NCI-H1694 (cell line): ENCODE measurements at places on chromosomes 5 and 9.

- peak; percentile 7 for DNase-seq
Measured at GRCh38 chr5:96433066-96433447, at the start of gene PCSK1. TSS of gene PCSK1 (minus strand) at chr5:96433248. CDS start at chr5:96433042, 206 bp downstream.

- DNase-seq, result peak; percentile 64
Measured at GRCh38 chr9:95494022-95494415, 22.8 kb downstream of the PTCH1 start.

DNA sequence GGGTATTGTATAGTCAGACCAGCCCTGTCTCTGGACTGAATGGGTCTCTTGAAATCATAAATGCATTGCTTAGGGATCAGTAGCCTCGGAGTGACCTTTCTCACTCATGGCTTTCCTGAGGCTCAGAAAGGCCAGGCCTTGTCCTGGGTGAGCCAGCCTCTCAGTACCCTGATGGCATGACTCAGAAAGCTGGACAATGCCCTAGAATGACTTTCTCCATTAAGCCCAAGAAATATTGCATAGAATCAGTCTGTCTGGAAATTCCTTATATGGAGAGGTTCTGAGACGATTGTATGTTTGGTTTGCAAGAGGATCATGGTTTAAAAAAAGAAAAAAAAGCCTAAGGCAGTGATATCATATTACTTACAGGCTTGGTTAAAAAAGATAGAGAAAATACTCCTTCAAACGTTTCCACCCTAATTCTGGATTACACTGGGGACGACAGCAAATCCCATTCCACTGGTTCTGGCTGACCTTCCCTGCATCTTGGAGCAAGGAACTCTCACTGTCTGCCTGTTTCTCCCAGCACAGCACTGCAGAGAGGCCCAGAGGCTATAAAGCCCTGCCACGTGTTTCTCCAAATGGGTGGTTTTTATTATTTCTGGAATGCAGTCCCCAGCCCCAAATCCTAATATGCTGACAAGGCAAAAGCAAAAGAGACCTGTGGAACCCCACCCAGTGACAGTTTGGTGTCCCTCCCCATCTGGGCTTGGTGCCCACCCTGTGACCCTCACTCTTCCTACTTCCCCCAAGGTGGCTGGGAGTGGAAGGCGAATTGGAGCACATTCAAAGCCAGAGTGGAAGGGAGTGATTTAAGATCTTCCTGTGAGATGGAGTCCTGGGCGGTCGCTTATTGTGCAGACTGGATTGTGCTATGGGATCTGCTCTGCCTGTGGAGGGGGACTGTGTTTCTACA lies 34.4 kb downstream of the MAP1B start:
- no peak for DNase-seq

GRCh38 chr5:28355831-28356230 lies 1317.4 kb upstream of the CDH9 start:
- DNase-seq, result no peak

DNA sequence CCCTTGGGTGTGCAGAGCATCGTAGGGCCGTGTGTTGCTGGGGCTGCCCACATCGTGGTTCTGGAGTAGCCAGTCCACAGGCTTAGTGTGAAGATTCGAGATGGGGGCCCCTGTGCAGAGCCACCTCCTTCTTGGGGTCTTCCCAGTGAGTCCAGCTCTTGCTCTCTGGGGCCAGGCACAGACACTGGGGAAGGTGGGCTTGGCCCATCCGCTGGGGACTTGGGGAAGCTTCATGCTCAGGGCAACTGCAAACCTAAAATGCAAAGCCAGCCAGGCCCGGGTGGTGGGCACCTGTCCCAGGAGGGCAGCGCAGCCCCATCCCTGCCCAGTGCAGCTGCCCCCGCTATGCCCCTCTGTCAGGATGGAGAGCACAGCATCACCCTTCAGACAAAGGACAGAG lies 46.4 kb upstream of the LRRC14B start:
- DNase-seq, result no peak

DNA sequence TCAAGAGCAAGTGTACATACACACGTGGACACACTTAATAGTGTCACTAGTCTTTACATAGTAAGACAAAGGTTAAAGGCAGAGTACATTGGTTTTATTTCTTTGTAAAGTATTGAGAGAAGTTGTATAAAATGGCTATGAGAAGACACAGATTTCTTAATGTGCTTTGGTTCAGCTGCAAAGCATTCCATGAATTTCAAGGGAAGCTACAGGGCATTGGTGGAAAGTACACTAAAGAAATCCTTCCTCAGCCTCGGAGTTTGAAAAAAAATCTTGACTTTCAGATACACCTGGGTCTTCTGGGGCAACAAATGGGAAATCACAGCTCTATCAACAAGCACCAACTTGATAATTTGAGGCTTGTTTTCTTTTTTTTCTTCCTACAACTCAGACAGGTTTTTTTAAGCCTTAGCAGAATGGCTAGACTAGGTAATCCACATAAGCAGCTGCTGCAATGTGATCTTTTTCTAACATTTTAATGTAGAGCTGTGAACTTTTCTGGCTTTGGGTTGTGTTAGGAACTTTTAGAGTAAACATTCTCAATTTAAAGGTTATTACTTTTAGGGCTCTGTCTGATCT lies 140.4 kb upstream of the FST start:
- DNase-seq, result no peak

GRCh38 chr9:69136779-69137178 lies 37.3 kb upstream of the TJP2 start:
- DNase-seq, result no peak

GRCh38 chr9:91843623-91844148 lies 106.3 kb downstream of the ROR2 start:
- DNase-seq, result no peak
